ENCODE measurements at places on chromosomes 6 and 20.

DNA sequence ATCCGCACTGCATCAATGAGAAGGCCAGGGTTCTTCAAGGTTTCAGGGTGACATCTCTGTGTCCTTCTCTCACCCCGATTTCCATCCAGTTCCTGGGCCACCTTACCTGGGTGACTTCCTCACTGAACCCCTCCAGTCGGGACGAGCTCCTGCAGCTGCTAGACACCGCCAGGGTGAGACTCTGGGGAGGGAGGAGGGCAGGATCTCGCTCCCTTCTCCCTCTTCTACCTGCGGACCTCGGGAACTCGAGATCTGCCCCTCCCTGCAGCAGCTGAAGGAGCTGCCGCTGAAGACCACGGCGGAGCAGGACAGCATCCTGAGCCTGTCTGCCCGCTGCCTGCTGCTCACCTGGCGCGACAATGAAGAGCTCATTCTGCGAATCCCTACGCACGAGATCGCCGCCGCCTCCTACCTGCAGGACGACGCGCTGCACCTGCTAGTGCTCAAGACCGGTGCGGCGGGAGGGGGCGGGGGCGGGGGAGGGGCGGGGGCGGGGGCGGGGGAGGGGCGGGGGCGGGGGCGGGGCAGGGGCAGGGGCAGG lies 7.5 kb downstream of the CCM2L start:
- peak; percentile 89 for DNase-seq

GRCh38 chr20:1308067-1308701 lies 20.8 kb downstream of the SDCBP2 start:
- no peak for DNase-seq

DNA sequence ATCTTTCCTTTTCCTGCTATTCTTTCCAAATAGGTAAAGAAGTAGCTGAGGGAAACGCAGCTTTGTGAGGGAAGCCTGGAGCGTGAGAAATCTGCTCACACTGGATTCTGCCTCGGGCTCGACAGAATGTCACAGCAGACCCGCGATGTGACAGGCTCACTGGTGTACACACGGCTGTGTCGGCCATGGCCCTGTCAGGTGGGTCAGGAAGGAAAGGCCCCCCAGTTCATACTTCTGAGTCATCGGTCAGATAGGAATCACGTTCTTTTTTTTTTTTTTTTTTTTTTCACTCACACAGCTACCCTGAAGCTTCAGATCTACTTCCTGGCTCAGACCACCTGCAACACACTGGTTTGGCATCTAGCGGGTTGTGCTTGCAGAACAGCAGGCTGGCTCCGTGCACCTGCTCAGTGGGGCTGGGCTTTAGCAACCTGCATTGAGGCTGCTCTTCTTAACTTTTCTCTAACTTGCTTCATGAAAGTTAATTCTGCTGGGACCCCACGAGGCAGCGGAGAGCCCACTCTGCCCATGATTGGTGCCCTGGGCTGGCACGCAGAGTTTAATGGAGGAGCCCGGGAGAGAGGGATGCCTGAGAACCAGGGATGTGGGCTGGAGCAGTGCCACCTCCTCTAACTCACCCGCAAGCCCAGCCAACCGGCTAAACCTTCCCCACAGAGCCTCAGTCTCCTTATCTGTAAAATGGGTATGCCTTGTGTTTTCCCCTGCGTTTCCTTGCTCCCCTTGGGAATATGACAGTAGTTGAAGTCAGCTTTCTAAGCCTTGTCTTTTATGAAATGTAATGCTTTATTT lies 61.5 kb upstream of the FNDC1 start:
- DNase-seq: no peak

DNA sequence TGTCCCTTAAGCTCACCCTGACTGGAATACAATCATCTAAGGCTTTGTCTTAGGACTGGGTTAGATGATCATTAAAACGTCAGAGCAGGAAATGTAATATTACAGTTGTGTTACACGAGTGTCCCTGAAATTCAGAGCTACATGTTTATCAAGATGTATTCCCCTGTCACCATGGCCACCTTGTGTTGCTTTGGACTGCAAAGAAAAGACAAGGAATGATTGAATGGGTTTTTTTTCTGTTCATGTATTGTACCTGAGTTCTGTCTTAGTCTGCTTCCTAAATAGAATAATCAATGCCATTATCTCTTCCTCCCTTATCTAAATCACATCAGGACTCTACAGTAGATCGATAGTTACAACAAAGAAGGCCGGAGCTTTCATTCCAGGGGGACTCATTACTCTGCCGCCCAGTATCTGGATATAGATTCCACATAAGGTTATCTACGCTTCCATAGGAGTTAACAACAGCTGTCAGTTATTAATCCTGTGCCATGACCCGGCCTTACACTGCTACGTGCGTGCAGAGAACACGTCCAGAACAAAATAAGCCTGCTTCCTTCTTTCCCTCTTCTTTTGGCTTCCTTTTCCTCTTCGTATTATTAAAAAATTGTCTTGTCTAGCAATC lies 274.1 kb upstream of the SASH1 start:
- DNase-seq: no peak

GRCh38 chr6:115704028-115704427 lies 356.7 kb downstream of the FRK start:
- DNase-seq: no peak
